ENCODE measurements at places on chromosomes 5 and 9.
A peak's percentile ranks its signal among the peaks of the same experiment; 100 is the strongest.

DNA sequence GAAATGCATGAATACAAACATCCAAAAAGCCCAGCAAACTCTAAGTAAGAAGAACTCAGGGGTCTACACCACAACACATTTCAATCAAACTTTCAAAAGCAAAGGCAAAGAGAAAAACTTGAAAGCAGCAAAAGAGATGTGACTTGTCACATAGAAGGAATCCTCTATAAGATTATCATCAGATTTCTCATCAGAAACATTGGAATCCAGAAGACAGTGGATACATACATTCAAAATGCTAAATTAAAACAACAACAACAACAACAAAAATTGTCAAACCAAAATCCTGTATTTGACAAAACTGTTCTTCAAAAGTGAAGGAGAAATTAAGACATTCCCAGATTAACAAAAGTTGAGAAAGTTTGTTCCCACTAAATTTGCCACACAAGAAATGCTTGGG is 362.7 kb downstream of the ZNF608 start:
- no peak for DNase-seq

- no peak for DNase-seq
These were observed 3.8 kb downstream of the IRX1 start for GRCh38 chr5:3599226-3600105.

DNA sequence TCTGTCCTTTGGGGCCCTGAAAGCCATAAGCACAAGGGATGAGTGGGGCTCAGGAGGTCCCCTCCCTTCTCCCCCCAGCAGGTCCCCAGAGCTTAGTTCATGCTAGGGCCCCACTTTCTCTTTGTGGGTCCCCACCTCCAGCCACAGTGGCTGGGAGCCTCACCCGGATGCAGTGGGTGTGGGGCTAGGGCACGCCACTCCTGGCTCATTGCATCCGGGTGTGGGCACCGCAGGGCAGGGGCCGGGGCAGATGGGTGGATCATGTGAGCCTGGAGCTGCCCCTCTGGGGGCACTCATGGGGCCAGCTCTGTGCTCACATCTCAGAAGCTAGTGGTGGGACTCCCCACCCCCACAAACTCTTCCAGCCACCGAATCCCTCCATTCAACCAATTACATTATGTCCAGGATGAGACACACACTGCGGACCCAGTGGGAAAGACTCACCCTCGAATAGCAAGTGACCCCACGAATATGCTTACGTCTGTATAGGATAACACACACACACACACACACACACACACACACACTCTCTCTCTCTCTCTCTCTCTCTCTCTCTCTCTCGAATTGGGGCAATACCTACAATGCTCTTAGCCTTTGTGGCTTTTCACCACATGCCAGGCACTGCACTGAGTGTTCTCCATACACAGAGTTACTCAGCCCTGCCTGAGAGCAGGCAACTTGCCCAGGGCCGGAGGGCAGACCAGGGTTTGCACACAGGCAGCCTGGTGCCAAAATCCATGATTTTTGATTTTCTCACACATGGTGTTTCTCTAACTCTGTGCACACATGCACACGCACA is 16.8 kb upstream of the PHYKPL start:
- no peak for DNase-seq

- peak; percentile 82 for DNase-seq
These were observed 85.7 kb downstream of the AMBP start for GRCh38 chr9:113992276-113992951.

GRCh38 chr9:120841930-120842684 is 615 bp downstream of the PSMD5 start:
- no peak for DNase-seq

DNA sequence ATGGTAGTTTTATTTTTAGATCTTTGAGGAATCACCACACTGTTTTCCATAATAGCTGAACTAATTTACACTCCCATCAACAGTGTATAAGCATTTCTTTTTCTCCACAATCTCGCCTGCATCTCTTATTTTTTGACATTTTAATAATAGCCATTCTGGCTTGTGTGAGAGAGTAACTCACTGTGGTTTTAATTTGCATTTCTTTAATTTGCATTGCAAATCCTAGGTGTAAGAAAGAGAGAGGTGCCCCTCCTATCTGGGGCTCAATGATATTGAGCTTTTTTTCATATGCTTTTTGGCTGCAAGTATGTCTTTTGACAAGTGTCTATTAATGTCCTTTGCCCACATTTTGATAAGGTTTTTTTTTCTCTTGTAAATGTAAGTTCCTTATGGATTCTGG is 106.3 kb upstream of the SLC27A6 start:
- DNase-seq, result no peak

DNA sequence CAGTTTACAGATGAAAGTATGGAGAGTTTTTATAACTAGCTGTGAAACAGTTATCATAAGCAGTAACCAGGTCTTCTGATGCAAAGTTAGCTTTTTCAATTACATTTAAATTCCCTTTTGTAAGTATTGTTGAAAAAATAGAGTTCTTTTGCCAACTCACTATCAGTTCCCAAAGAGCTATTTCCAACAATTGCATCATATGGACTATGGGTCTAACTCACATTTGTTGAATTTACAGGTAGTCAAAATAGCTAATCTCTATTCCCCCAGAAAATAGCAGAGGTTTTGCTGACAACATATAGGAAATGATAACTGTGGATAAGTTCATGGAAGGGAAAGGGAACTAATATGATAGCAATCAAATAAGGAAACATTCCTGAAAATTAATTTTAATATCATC is 1.4 kb downstream of the SPINK1 start:
- no peak for DNase-seq

- no peak for DNase-seq
These were observed 39.1 kb downstream of the DENND4C start for GRCh38 chr9:19269582-19269981.

GRCh38 chr9:27350382-27350976 is 53.5 kb upstream of the EQTN start:
- DNase-seq, result no peak

DNA sequence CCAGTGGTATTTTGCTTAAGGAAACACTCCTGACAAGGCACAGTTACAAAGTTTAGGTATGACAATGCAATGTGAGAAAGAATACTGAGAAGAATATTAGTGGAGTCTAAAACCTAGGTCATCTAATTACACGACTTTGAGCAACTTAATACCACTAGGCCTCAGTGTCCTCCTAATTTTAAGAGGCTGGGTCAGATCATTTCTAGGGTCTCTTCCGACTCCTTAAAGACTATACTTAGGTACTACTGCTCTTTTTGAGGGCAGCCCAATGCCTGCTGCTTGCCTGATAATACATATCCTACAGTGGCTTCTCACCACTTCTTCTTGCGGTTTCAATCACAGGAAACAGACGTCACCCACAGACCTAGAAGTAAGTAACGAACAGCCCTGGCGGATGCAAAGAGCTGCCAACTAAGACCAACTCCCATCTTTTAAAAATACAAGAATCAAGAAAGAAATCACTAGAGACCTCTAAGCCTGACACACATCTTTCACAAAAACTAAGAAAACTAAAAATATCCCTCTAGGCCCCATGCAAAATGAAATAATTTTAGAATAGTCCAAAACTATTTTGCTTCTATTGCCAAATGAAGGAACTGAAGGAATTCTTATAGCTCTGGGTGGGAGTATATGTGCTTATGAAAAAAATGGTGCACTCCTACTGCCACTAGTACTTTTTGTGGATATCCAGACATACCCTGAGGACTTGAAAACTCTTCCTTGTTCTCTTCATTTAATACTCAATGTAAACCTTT is 13.1 kb downstream of the DIAPH1 start:
- no peak for DNase-seq

GRCh38 chr5:24632353-24632752 is 12.4 kb downstream of the CDH10 start:
- DNase-seq, result no peak

DNA sequence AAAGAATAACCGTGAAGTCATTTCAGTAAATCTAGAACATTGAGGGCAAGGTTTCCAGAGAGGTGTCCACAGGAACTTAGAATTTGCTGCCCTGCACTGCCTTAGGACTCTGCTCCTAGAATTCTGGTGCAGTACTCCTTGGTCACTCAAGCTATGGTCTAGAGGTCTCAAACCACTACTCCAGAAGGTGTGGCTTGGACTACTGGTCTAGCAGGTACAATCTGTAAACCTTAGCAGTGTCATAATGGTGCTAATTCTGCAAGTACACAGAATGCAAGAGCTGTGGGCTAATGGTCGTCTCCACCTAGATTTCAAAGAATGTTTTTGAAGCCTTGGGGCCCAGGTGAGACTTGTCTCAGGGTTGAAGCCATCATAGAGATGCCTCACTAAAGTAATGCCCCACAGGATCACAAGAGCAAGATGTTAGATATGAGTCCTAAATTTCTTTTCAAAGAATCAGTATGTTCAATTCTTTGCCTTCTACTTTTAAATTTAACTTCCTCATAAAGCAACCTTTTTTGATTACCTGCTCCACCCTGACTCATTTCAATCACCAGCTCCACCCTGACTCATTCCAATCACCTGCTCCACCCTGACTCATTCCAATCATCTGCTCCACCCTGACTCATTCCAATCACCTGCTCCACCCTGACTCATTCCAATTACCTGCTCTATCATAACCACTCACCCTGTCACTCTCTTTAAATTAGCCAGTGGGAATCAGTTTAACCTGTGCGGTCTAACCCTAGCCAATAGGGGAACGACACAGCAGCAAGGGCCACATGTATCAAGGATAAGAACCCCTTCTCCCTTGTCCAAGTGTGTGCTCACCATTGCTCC is 1111.8 kb upstream of the ACO1 start:
- DNase-seq, result peak; percentile 40

DNA sequence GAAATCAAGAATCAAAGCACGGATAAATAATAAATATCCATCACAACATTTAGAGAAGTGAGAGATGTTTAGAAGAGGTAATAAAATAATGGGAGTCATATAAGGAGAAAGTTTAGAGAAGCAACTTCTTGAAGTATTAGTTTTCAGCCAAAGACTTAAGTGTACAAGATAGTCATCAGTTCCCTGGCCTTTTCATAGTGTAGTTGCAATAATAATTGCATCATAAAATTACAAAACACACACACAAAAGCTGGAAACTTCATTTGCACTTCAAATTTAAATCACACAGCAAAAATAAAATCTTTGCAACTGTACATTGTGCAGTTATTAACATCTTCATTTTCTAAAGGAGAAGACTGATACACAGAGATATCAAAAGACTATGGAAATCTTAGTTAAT is 319.1 kb upstream of the RGMB start:
- no peak for DNase-seq

All from caudate nucleus (tissue), 63 donors.